ENCODE measurements at places on chromosomes 16 and 17.

DNA sequence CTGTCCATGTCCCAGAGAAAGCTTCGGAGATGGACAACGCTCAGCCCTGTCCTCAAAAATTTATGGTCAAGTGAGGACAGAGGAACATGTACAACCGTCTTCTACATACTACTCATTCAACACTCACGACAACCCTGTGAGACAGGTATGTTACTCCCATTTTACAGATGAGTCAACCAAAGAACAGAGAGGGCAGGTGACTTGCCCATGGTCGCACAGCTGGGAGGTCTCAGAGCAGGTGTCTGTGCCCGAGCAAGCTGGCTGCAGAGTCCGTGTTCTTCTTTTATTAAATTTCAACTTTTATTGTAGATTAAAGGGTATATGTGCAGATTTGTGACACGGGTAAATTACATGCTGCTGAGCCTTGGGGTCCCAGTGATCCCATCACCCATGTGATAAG lies 5.8 kb upstream of the WFDC1 start:
- no peak for DNase-seq

GRCh38 chr16:11682655-11683096 lies 14.4 kb downstream of the SNN start:
- peak; percentile 93 for DNase-seq

- no peak for DNase-seq
Observed at GRCh38 chr17:37094391-37094790, 145.6 kb downstream of the AATF start.

DNA sequence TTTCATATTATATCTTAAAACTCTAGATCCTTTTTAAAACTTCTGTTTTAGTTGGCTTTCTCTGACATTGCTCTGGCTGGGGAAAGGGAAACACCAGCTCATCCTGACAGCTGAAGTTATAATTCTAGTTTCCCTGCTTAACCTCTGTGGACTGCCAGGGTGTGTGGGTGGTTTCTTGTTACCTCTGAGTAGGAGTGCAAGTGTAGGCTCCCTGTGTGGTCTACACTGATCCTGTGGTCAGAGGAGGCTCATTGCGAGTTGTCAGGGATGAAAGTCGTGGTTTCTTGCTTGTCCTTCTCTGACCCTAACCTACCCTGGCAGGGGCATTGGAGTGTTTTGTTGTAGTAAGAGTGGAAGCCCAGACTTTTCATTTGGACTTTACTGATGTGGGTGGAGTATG lies 221.0 kb downstream of the UTP18 start:
- peak; percentile 2 for DNase-seq

- no peak for DNase-seq
Observed at GRCh38 chr17:260944-261343, 79.5 kb upstream of the DOC2B start.

DNA sequence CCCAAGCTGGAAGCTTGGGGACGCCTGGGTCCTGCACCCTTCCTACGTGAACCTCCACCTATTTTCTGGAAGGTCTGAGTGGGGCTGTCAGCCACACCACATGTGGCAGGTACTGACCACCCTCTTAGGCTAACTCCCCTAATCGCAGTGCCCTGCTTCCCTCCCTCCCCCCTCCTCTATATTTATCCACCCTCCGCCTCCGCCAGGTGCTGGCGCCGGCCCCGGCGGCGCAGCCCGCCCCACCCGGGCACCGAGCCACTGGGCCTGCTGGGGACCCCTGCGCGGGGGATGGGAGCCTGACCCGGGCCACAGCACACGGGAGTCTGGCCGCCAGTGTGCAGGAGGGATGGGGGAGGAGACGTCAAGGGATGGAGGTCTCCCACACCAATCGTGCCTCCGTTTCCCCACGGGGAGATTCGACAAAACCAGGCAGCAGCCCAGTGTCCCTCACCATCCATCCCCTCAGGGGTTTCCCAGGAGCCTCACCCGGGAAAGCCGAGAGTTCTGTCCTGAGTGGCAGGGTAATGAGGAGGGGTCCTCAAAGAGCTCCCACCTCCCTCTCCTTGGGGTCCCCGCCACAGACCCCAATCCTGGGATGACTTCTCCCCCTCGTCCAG lies 1.3 kb downstream of the PLEKHH3 start:
- peak; percentile 65 for DNase-seq

DNA sequence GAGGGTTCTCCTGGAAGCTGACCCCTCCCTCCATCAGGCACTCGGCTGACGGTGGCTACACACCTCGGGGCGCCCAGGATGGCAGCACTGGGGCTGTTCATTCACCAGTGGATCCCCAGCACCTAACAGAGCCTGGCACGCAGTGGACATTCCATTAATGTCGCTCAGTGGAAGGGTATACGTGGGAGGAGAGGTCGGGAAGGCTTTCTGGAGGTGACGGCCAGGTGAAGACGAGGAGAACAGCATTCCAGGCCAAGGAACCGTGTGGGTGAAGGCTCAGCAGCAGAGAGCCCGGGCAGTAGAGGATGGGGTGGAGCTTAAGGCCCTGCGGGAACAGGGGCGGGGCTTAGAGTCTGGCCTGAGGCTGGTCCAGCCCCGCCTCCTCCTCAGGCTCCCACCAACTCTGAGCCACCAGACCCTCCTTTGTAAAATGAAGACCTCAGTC lies 2.5 kb upstream of the HS3ST6 start:
- DNase-seq = no peak

DNA sequence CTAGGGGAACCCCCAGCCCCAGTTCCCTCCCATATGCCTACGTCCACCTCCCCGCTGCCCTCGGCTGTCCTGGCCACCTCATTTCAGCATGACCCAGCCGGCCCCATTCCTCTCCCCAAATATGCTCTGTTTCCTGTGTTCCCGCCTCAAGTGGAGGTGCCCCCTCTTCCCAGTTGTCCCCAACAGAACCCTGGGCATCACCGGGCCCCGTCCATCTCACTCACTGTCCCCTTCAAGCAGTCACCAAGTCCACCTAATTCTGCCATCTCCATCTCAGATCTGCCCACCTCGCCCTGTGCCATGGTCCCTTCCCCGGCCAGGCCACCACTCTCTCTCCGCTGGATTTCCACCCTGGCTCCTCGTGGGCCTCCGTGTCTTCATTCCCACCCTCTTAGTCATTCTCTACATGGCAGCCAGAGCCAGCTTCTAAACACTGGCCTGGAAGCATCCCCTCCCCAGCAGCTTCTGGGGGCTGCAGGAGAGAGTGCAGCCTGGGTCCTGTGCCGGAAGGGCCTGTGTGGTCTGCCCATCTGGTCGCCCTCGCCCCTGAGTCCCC lies 12.8 kb downstream of the CDK3 start:
- DNase-seq = no peak

- DNase-seq = no peak
Observed at GRCh38 chr16:82987767-82988166, 361.0 kb downstream of the CDH13 start.

DNA sequence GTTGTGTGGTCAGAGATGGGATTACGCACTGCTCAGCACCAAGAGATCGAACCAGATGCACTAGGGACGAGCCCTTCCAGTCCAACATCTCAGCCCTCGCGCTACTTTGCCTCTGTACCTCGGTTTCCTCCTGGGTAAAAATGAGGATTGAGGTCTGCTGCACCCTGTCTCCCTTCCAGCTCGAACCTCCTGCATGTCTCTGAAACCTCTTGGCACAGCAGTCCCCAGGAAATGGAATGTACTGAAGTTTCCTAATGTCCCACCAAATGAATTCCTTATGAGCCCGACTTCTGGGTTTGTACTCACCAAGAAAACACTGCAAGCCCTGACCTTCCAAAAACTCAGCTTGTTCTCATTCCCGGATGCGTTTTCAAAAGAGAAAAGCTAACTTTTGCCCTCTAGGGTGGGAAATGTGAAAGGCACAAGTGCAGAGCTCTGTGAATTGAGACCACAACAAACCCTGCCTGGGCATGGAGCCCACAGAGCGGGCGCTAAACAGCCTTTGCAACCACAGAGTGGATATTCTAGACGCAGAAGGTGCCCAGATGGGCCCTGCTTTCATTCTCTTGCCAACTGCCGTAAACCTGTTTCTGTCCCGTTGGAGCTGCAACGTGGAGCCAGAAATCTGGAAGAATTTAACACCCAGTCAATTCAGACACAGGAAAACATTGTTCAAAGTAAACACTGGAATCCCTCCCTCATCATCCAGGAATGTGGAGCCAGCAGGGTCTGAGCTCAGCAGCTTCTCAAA lies 10.3 kb downstream of the CDRT4 start:
- peak; percentile 99 for DNase-seq

- DNase-seq = no peak
Observed at GRCh38 chr16:9906218-9906617, 276.0 kb downstream of the GRIN2A start.

- DNase-seq = no peak
Observed at GRCh38 chr16:76862901-76863300, 328.1 kb upstream of the MON1B start.

DNA sequence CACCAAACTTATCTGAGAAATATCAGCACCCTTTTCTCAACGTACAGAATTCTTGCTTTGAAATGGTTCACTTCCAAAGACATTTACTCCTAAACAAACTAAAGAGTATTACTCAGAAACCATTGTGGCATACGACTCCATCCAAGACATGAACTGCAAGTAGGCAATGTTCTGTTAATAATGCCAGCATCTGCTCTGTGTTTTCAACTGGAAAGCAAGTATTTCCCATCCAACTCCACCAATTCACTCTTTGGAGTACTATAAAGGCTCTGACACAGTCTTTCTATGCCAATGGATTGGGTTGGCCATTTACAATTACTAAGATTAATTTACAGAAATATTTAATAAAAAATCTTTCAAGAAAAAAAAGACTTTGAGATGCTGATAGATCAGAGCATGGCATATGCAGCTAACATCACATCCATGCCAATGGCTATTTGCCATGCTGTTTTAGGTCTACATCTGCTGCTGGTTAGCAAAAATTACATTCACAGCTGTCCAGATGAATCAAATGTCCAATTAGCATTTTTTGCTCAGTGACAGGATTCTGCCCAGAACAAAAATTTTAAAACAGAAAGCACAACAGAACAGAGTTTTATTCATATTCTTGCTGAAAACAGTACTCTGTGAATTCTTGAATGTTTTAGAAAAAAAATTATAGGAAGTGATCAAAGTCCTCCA lies 65.9 kb upstream of the HLF start:
- DNase-seq = peak; percentile 79

DNA sequence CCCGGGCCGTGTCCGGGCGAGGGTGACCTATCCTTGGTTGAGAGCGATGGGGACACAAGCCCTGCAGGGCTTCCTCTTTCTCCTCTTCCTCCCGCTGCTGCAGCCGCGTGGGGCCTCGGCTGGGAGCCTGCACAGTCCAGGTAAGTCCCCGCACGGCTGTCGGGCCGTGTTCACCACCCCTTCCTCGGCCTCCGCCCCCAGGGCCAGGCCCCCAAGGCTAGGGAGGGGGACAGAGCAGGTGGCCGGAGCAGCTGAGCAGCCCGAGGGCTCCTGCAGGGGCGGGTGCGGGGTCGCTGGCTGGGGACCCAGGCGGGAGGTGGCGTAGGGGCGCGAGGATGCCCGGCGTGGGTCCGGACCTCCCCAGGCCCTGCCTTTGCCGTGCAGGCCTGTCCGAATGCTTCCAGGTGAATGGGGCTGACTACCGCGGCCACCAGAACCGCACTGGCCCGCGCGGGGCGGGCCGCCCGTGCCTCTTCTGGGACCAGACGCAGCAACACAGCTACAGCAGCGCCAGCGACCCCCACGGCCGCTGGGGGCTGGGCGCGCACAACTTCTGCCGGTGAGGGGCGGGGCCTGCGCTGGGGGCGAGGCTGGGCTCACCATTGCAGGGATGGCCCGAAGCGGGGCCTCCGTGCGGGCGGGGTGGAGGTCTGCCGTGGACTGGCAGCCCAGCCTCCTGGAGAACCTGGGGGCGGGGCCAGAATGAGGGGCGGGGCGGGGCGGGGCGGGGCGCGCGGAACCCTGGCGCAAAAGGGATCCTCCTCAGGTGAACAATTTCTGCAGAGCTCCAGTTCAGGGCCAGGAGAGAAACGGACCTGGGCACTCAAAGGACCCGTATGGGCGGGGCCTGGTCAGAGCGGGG lies 631 bp downstream of the KREMEN2 start:
- no peak for DNase-seq

DNA sequence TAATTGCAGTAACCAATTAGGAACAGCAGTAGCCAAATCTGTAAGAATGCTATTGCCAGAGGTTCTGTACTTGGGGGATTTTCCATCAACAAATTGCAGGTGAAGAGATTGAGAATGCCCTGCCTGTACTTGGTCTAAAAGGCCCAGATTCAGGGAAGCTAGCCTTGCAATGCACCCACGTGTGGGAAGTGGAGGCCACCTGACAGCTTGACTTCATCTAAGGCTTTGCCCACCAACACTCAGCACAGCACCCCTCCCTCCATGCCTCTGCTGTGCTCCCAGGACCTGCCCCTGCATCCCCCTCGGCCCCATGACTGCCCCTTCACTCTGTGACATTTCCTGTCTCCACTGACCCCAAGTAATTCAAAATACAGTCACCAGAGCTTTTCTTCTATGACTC lies 79.1 kb upstream of the CDH5 start:
- no peak for DNase-seq

GRCh38 chr16:58056580-58056979 lies 31.0 kb downstream of the MMP15 start:
- DNase-seq = no peak

GRCh38 chr17:59485015-59485414 lies 80.4 kb upstream of the DHX40 start:
- no peak for DNase-seq

- no peak for DNase-seq
Observed at GRCh38 chr17:67276075-67276474, 31.1 kb upstream of the HELZ start.

GRCh38 chr17:9239793-9240658 lies 218.7 kb downstream of the NTN1 start:
- DNase-seq = peak; percentile 40

DNA sequence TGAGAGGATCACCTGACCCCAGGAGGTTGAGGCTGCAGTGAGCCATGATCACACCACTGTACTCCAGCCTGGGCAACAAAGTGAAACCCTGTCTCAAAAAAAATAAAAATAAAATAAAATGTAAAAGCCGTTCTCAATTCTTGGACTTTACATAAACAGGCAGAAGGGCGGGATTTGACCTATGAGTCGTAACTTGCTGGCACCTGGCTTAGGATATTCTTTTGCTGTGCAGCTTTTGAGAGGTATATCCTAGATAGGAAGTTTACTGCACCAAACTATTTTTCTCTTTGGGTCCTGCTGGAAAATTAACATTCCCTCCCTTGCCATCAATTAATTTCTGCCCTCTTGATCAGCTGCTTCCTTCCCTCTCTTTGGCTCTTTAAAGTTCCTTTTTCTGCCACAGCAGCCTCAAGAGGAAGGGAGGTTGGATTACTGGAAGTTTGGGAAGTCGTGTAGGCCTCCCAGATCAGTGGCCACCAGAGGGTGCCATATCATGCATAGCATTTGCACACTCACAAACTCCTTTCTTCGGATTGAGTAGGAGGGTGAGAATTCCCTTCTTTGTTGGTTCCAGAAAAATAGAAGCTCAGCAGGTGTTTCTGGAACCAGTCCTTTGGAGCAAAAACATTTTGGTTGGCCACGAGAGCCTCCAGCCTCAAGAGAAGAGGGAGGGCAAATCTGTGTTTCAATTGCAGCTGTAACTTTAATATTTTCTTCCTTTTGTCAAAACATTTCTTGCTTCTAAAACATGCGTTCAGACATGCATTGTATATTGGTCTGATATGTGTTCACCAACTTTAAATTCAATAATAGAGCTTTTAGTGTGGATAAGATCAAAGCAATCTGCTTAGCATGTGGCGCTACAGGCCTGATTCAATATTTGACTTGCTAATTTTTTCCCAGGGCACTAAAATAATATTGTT lies 147.3 kb downstream of the CCDC182 start:
- DNase-seq = peak; percentile 83

Data from myocyte (in vitro differentiated cells).